GM03348 (cell line): ENCODE measurements at places on chromosomes 7 and 10.

GRCh38 chr10:96626795-96627194 is 40.0 kb upstream of the TM9SF3 start:
- DNase-seq = no peak

DNA sequence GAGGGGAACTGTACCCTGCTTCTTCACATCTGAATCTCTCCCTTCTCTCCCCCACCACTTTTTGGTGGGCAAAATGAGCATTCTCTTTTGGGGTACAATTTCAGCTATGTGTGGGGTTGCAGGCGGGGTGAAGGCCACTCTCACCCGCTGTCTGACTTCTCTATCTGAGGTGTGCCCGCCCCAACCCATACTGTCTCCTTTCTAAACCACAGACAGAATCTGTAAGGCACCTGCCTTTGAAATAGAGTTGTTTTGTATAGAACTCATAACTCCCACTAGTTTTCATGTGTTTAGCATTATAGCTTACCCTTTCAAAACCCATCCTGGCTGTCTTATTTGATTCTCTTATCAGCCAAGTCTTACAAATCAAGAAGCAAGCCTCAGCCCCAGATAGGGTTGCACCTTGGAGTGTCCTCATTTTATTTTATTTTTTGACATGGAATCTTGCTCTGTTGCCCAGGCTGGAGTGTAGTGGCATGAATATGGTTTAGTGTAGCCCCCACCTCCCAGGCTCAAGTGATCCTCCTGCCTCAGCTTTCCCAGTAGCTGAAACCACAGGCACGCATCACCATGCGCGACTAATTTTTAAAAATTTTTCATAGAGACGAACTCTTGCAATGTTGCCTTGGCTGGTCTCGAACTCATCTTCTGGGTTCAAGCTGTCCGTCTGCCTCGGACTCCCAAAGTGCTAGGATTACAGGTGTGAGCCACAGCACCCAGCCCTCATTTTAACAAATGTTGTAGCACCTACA is 11.9 kb downstream of the TSPAN14 start:
- no peak for DNase-seq

GRCh38 chr7:44547536-44548231 is 6.6 kb upstream of the NPC1L1 start:
- no peak for DNase-seq

GRCh38 chr7:111528331-111528730 is 34.0 kb downstream of the IMMP2L start:
- no peak for DNase-seq

DNA sequence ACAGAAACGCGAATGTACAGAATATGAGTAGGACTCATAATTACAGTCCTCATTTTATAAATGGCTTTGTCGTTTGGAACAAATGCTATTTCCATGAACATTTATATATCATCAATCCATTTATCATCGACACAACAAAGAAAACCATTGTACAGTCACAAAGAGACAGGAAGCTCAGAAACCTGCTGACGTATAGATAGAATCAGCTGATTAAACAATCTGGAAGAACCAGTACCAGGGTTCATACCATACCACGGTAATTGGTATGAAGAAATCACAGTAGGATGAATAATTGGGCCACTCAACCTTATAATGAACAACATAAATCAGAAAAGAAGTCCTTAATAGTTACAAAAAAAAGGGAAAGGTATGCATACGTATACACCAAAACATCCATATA is 295.0 kb downstream of the PARD3 start:
- DNase-seq = no peak

DNA sequence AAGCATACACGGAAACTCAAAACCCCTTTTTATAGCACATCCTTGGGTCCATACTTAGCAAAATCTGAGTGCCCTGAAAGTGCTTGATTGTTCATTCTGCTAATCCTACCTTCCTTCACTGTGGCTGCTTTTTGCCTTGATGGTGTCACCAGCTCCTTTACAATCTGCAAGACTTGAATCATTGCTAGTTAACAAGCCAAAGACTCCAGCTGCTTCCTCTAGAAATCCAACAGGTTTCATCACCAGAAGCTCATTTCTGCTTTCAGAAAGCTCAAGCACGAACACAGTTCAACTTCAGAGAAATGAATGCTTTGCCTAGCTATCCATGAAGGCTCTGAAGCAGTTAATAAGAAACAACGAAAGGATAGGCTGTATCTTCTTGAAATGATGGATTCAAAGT is 38.0 kb downstream of the USP6NL start:
- DNase-seq = peak; percentile 35

DNA sequence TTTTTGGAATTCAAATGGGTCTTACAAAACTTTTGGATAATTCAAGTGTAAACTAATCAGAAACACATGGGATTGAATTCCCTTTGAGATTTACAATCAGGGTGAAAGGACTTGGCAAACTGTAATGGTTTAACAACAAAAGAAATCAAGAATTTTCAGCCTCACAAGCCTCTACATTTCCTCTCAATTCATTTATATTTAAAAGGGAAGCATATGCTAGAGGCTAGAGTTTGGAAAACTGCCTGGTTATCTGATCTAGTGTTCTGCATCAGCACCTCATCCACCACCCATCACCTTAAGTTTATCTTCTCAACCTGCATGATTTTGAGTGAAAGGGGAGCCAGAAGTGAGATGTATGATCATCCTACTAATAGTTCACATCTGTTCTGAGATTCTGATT is 120.7 kb downstream of the TES start:
- DNase-seq = peak; percentile 54

DNA sequence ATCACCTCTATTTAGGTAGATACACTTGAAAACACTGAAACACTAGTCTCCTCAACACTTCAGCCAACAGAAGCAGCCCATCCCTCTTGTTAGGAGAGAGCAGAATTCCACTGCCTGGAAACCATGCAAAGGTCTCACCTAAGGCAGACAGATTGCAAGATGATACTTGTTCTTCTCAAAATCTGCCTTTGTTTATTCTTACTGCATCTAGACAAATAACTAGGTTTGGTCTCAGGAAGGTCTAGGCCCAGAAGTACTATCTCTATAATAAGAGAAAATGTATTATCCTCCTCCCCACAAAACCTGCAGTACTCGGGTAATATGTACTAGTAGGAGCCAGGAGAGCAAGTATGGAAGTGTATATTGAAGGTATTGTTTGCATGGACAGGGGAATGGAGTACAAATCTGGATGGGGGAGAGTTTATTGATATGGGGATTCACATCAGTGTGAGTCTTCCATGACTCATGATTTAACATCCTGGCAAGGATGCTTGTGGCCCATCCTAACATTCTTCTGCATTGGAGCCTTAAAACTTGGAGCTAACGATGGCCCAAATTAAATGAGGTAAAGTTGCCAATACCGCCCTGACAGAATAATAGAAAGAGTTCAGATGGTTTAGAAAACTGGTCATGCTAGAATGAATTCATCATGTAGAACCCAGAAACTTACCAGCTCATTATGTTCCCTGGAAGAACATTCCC is 109.2 kb downstream of the EPC1 start:
- DNase-seq = peak; percentile 83

- no peak for DNase-seq
Observed at GRCh38 chr7:48033922-48034321, 1.4 kb upstream of the C7orf57 start.

DNA sequence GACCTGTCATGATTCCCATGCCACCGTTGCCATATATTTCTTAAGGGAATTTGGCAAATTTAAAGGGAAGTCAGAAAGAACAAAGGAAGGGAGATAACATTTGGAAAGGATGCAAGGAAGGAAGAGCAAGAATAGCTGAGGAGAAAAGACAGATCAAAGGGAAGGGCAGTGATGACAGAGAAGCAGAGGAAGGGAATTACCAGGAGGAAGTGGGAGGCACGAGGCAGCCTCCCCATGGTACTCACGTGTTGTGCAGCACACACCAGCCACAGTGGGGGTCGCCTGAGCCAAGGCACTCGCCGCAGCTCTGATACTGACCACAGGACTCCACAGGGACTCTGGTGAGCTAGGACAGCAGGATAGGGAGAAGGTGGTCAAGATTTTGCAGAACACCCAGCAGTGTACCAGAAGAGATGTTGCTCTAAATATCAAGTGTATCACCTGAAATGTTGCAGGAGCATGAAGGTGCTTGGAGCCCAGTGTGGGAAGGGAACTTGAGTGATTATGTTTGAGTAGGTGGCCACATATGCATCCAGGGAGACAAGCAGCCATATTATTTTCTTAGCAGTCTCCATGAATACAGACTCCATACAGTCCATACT is 335.3 kb downstream of the PLXNA4 start:
- no peak for DNase-seq

- no peak for DNase-seq
Observed at GRCh38 chr7:138226001-138226476, 149.8 kb downstream of the AKR1D1 start.

GRCh38 chr7:151717415-151717814 is 159.5 kb downstream of the PRKAG2 start:
- DNase-seq = no peak
